ENCODE measurements at places on chromosomes 3 and 15.

DNA sequence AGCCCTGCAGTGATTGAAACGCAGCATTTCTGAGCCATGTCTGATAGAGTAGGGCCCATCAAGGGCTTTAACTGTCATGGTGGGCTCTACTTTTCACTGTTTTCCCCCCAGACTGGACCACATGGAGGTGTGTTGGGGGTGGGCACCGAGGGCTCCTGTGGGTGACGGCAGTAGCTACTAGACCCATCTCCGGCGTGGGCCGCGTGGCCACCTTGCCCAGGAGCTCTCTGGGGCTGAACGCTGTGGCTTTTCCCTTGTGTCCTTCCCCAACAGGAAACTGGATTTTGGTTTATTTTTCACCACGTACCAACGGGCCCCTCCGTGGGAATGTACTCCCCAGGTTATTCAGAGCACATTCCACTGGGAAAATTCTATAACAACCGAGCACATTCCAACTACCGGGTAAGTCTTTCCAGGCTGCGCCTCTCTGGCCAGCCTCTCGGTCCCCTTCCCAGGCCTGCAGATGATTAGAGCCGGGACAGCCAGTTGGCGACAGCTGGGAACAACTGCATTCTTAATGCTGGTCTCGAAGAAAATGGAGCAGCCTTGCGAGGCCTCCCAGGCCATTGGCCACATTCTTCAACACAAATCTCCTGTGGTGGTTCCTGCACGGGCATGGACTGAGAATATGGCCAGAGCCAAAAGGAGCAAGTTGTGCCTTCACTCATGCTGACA lies 67.7 kb downstream of the MESD start:
- no peak for DNase-seq

DNA sequence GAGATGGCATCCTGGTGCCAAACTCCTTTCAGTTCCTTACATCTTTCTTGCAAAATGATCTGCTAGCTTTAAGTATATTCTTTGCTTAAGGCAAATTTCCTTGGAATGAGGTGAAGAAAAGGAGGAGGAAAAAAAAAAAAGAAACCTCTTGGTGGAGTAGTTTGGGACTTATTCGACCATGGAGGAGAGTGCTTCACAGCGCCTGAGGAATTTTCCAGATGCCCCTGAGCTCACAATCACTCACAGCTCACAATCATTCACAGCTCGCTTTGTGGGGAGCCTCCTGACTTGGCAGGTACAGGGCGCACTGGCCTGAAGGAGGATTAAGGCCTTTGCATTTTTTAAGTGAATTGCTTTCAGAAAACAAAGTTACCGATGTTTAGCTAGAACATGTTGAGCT lies 53.9 kb downstream of the BOC start:
- DNase-seq = no peak

- DNase-seq = no peak
Observed at GRCh38 chr3:177338697-177339219, 141.5 kb upstream of the TBL1XR1 start.

GRCh38 chr3:72342450-72342849 lies 505.8 kb downstream of the SHQ1 start:
- no peak for DNase-seq

DNA sequence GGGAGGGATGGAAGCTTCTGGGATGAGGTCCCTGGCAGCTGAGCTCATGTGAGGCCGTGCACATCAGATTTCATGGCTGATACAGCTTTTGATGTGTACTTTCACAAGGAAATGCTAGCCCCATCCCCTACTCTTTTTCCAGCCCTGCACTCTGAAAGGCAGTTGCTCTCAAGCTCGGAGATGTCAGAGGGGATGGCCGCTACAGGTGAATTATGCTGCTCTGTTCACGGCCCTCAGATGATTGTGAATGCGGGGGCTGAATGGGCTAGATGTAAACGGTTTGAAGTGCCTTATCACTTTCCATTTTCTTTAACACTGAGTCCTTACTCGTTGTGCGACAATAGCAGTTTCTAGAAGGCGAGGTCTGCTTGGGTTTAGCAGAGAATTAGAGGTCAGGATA lies 88.0 kb upstream of the RASGRF1 start:
- no peak for DNase-seq
